A549 treated with ZK216348 at 1 μM for 4 hours (cell line): ENCODE measurements at places on chromosomes 11 and 22. TPM values are rescaled to one million over a fixed set of nuclear protein-coding genes. Genes with fewer than 3 reads are reported as not detected.

MRGPRX3 gene
- not detected in 5 replicates for total RNA-seq

TBX1 gene
- total RNA-seq = 1.5 to 6.0 TPM (median 4.3 TPM) in 5 replicates

MMP1 gene
- total RNA-seq = 0.58 to 1.3 TPM (median 1.0 TPM) in 5 replicates

SULT4A1 gene
- total RNA-seq = not detected in 5 replicates

NR1H3 gene
- 7.6 to 15.6 TPM (median 11.9 TPM) in 5 replicates for total RNA-seq

PGM2L1 gene
- total RNA-seq = 6.7 to 20.1 TPM (median 15.4 TPM) in 5 replicates

C22orf31 gene
- not detected in 5 replicates for total RNA-seq

NCF4 gene
- total RNA-seq = not detected in 5 replicates

OR6T1 gene
- total RNA-seq = not detected in 5 replicates

CRYBB2 gene
- total RNA-seq = not detected in 5 replicates

B3GAT1 gene
- not detected in 5 replicates for total RNA-seq

TENM4 gene
- total RNA-seq = 0.14 to 0.20 TPM in 2 of 5 replicates, not detected in the others

GAL3ST3 gene
- total RNA-seq = not detected in 5 replicates

CBLIF gene
- total RNA-seq = not detected in 5 replicates

TNNT3 gene
- total RNA-seq = 0.27 TPM in 1 of 5 replicates, not detected in the others

YPEL4 gene
- total RNA-seq = 0.27 to 0.62 TPM (median 0.33 TPM) in 5 replicates

PRSS23 gene
- total RNA-seq = 415 to 532 TPM (median 475 TPM) in 5 replicates

OR9I1 gene
- total RNA-seq = not detected in 5 replicates

KRTAP5-1 gene
- not detected in 5 replicates for total RNA-seq

OR2AG2 gene
- not detected in 5 replicates for total RNA-seq

OR2AG1 gene
- not detected in 5 replicates for total RNA-seq

BTBD18 gene
- not detected in 5 replicates for total RNA-seq

APOA1 gene
- 0.24 to 0.42 TPM (median 0.27 TPM) in 3 of 5 replicates, not detected in the others for total RNA-seq

SERPINH1 gene
- total RNA-seq = 57.1 to 112 TPM (median 100 TPM) in 5 replicates

SYT13 gene
- 5.4 to 7.5 TPM (median 6.9 TPM) in 5 replicates for total RNA-seq

ELFN2 gene
- 3.5 to 9.6 TPM (median 8.7 TPM) in 5 replicates for total RNA-seq

FOLR2 gene
- total RNA-seq = not detected in 5 replicates

DNAJB7 gene
- not detected in 5 replicates for total RNA-seq

CALCA gene
- total RNA-seq = 0.22 to 0.35 TPM in 2 of 5 replicates, not detected in the others

FXYD2 gene
- total RNA-seq = 14.5 to 21.4 TPM (median 17.9 TPM) in 5 replicates

ALDH3B1 gene
- total RNA-seq = 91.9 to 140 TPM (median 128 TPM) in 5 replicates

BLID gene
- total RNA-seq = not detected in 5 replicates

KDM4E gene
- not detected in 5 replicates for total RNA-seq

TOLLIP gene
- total RNA-seq = 26.9 to 61.1 TPM (median 52.5 TPM) in 5 replicates

FGF3 gene
- total RNA-seq = not detected in 5 replicates

CSNK2A3 gene
- 1.8 to 2.8 TPM (median 1.9 TPM) in 5 replicates for total RNA-seq

HBE1 gene
- total RNA-seq = 0.53 TPM in 1 of 5 replicates, not detected in the others

KDM4D gene
- 0.38 to 0.53 TPM (median 0.39 TPM) in 5 replicates for total RNA-seq

MS4A6E gene
- not detected in 5 replicates for total RNA-seq

NAV2 gene
- total RNA-seq = 15.3 to 29.9 TPM (median 22.4 TPM) in 5 replicates

TRIM29 gene
- 15.0 to 21.9 TPM (median 18.4 TPM) in 5 replicates for total RNA-seq

GNG3 gene
- not detected in 5 replicates for total RNA-seq

NRGN gene
- 7.3 to 12.6 TPM (median 11.1 TPM) in 5 replicates for total RNA-seq

OR2D2 gene
- total RNA-seq = not detected in 5 replicates

EXPH5 gene
- total RNA-seq = 0.03 to 0.06 TPM (median 0.04 TPM) in 4 of 5 replicates, not detected in the other

KCNA4 gene
- not detected in 5 replicates for total RNA-seq

RRP7A gene
- total RNA-seq = 45.9 to 58.6 TPM (median 50.8 TPM) in 5 replicates

NARS2 gene
- total RNA-seq = 16.1 to 24.2 TPM (median 18.3 TPM) in 5 replicates

C11orf87 gene
- not detected in 5 replicates for total RNA-seq

RAB38 gene
- 0.73 to 1.7 TPM (median 1.0 TPM) in 5 replicates for total RNA-seq

H19 gene
- total RNA-seq = 6.6 to 16.7 TPM (median 12.0 TPM) in 5 replicates

KCNJ5 gene
- 0.09 to 0.12 TPM in 2 of 5 replicates, not detected in the others for total RNA-seq
